Activated T-cell treated with anti-CD3 and anti-CD28 coated beads, Interleukin-2, amount 50 U/mL, for 1 hour (primary cell): ENCODE measurements at places on chromosomes 6 and 20.
A peak's percentile ranks its signal among the peaks of the same experiment; 100 is the strongest.

DNA sequence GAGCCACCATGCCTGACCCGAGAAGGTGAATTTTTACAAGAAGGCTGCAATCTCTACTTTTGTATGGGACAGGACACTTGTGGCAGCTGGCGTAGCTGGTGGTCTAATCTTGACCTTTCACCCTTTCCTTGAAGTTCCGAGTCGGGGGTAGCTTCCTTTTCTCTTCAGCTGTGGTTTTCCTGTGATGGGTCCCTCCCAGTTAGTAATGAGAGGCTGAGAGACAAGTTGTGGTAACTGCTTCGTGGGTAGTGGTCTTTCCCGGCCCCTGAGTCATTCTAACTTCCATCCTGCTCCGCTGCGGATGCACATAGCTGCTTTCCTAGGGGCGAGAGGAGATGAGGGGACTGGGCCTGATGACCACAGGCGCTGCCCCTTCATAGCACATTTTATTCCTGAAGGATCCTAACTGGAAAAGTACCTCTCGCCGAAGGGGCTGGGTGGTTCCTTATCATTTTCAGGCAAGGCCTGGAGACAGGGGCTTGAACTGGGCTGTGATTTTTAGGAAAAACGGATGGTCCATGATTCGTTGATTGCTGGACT lies 3.1 kb downstream of the SYNJ2 start:
- no peak for DNase-seq

DNA sequence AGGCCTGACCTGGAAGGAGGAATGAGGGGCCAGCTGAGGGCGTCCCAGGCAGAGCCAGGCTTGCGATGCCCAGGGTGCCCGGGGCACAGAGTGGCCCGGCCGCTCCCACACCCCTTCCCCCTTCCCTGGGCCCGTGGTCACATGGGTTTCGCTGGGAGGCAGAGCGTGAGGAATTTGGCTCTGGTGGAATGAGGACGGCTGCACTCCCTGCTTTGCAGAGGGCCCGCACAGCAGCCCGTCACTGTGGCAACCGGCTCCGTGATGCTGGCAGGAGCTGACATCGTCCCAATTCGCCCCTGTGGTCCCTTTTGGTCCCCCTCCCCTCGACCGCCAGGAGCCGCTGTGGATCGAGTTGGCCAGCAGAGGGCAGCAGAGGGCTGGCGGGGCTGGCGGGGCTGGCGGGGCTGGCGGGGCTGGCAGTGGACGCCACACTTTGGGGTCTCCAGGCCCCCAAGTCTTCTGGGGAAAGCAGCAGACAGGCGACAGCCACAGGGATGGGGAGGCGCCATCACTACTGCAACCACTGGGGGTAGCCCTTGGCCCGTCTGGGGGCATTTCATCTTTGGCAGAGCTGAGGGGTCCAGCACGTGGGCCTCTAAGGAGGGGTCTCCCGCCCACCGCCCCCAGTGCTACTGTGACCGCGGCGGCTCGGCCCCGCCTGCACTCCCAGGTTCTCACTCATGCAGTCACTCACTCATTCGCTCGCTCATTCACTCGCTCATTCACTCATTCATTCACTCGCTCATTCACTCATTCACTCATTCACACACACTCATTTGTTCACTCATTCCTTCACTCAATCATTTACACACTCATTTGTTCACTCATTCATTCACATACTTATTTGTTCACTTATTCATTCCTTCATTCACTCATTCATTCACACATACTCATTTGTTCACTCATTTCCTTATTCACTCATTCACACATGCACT lies 49.7 kb upstream of the BHLHE23 start:
- DNase-seq = peak; percentile 44

DNA sequence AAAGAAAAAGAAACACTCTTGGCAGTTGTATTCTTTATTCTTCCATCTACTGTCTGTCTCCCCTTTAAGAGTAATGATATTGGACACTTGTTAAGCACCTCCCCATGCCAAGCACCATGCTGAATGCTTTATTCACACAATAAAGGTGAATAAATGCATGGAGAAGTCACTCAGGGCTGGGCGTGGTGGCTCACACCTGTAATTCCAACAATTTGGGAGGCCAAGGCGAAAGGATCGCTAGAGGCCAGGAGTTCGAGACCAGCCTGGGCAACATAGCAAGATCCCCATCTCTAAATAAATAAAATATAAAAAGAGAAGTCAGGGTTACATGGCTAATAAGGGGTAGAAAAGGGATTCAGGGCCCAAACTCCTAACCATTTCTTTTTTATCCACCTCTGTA lies 32.1 kb downstream of the CEP250 start:
- no peak for DNase-seq

DNA sequence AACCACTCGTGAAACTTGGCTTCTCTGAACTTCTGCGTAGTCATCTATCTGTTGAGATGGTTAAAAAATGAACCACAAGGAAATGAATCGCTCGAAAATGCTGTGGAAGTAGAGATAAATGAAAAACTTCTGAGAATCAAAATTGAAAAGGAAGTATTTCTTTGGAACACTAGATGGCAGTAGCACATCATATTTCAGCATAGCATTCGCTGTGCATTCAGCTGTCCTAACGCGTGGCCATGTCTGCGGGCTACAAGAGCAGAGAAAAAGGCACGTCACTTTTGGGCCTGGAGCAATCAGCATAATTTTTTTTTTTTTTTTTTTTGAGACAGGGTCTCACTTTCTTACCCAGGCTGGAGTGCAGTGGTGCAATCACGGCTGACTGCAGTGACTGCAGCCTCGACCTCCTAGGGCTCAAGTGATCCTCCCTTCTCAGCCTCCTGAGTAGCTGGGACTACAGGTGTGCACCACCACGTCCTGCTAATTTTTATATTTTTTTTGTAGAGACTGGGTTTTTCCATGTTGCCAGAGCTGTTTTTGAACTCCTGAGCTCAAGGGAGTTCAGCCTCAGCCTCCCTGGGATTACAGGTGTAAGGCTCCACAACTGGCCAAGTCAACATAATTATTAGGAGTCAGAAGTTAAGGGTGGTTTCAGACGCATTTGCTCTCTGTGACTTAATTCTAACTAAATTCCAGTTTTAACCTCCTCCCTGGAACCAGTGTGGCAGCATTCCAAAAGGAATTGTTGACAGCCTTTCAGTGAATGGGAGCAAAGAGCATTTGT lies 8.8 kb upstream of the PERP start:
- DNase-seq = peak; percentile 24
